ENCODE measurements at places on chromosomes 12 and 14. TPM values are rescaled to one million over a fixed set of nuclear protein-coding genes. Genes with fewer than 3 reads are reported as not detected.

Gene SENP1
- 19.4 TPM for total RNA-seq

- DNase-seq = no peak
- H3K4me3 ChIP-seq = no peak overlapping the region
- no peaks in the 10 kb centered on the region for H3K36me3 ChIP-seq
- H3K27ac ChIP-seq = no peak overlapping the region
- peaks cover 6% of the 10 kb centered on the region for H3K27me3 ChIP-seq
- peaks cover 1% of the 10 kb centered on the region for H3K4me1 ChIP-seq
These were observed 5.3 kb downstream of the STYK1 start for GRCh38 chr12:10668526-10668925.

Gene LYZ
- 0.21 TPM for total RNA-seq

Gene MMP19
- 14.3 TPM for total RNA-seq

DNA sequence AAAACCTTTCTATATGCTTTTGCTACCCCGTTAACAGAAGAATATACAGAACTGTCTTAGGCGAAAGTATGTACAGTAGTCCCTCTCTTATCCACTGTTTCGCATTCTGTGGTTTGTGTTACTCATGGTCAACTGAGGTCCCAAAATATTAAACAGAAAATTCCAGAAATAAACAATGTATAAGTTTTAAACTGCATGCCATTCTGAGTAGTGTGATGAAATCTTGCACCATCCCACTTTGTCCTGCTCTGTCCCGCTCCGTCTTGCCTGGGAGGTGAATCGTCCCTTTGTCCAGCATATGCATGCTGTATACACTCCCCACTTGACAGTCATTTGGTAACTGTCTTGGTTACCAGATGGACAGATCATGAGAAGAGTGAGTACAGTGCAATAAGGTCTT is 70.1 kb upstream of the STRN3 start:
- no peaks in the 10 kb centered on the region for H3K27me3 ChIP-seq
- no peak overlapping the region for H3K4me3 ChIP-seq
- H3K36me3 ChIP-seq = peaks cover 34% of the 10 kb centered on the region
- no peak for DNase-seq
- H3K4me1 ChIP-seq = peaks cover 7% of the 10 kb centered on the region
- H3K27ac ChIP-seq = no peak overlapping the region

GRCh38 chr14:29710015-29710414 is 217.6 kb downstream of the PRKD1 start:
- H3K27me3 ChIP-seq = no peaks in the 10 kb centered on the region
- H3K4me1 ChIP-seq = no peaks in the 10 kb centered on the region
- no peak for DNase-seq
- no peak overlapping the region for H3K27ac ChIP-seq
- H3K4me3 ChIP-seq = no peak overlapping the region
- no peaks in the 10 kb centered on the region for H3K36me3 ChIP-seq

Gene SLCO1A2
- 3.8 TPM for total RNA-seq

DNA sequence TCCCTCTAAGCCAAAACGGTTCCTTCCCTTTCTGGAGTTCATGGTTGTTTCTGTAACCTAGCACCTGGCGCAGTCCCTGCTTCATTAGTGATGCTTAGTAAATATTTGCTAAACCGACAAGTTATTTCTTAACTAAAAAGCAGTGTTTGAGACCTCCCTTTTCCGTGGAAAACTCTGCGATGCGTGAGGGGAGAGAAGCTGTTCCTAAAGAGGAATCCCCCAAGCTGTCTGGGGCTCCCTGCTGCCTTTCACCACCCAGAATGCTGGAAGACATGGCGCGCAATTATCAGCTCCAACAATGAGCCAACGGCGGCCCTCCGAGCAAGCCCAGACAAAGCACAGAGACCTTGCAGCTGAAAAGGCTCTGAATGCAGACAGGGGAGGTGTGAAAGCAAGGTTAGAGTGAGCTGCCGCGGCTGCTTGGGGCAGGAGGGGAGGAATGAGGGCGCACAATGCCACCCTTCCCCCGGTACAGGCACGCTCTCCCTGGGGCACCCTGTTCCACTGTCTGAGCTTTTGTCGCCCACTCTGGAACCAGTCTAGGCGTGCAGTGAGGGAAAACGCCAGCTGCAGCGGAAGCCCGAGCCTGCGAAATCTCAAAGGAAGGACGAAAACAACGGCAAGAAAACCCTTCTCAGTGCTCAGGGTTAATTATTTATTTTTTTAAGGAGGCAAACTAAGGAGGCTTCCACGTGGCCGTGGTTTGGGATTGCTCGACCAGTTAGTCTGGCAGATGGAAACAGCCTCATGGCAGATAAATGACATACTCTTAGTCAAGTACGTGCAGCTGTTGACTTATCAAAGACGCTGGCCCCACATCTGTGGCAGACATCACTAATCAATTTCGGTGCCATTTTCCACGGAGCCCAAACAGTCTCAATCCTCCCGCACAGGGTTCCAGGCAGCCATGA is 66.3 kb downstream of the RBM19 start:
- H3K27me3 ChIP-seq = no peaks in the 10 kb centered on the region
- no peak for DNase-seq
- no peaks in the 10 kb centered on the region for H3K4me1 ChIP-seq
- H3K36me3 ChIP-seq = peaks cover 3% of the 10 kb centered on the region

DNA sequence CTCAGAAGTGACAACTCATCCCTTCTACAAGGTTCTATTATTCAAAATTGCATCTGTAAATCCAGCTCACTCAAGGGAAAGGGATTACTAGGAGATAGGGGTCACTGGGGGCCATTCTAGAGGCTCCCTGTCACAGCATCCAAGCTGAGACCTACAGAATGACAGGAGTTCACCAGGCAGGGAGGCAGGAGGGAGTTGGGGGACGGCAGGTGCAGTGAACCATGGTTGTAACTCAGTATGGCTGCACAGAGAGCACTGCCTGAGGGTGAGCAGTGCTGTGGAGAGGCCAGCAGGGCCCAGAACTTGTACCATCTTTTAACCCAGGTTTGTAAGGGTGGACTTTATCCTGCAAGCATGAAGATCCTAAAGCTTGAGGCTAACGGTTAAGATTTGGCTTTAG is 37.9 kb upstream of the SINHCAF start:
- peaks cover 14% of the 10 kb centered on the region for H3K4me1 ChIP-seq
- DNase-seq = no peak
- H3K27ac ChIP-seq = no peak overlapping the region
- peaks cover under 1% of the 10 kb centered on the region for H3K27me3 ChIP-seq

GRCh38 chr12:2417481-2418160 is 364.8 kb downstream of the CACNA1C start:
- DNase-seq = no peak
- peaks cover 27% of the 10 kb centered on the region for H3K4me1 ChIP-seq
- H3K4me3 ChIP-seq = no peak overlapping the region
- H3K27me3 ChIP-seq = no peaks in the 10 kb centered on the region
- peaks cover 14% of the 10 kb centered on the region for H3K36me3 ChIP-seq
- no peak overlapping the region for H3K27ac ChIP-seq

- peaks cover 9% of the 10 kb centered on the region for H3K36me3 ChIP-seq
- H3K27me3 ChIP-seq = no peaks in the 10 kb centered on the region
- H3K4me3 ChIP-seq = no peak overlapping the region
- no peaks in the 10 kb centered on the region for H3K4me1 ChIP-seq
- H3K27ac ChIP-seq = no peak overlapping the region
These were observed 19.1 kb downstream of the RPAP3 start for GRCh38 chr12:47686645-47687240.

Gene ARMH4
- 16.7 TPM for total RNA-seq

DNA sequence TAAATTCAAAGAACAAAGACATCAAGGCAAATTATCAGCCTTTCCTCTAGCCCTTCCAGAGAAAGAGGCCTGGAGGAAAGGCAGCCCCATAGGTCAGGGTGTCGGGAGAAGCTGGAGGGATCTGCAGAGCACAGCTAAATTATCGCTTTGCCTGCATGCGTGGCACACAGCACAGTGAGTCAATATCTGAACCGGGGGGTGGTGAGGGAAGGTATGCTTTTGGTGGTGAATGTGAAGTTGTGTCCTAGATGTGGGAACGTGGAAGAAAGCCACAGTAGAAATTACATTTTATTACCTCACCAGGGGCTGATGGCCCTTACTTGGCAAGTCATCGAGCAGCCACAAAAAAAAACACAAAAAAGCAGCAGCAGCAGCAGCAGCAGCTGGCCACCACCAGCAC is 243.2 kb downstream of the EGLN3 start:
- H3K4me1 ChIP-seq = peaks cover 10% of the 10 kb centered on the region
- no peak for DNase-seq
- H3K36me3 ChIP-seq = no peaks in the 10 kb centered on the region
- no peaks in the 10 kb centered on the region for H3K27me3 ChIP-seq
- H3K27ac ChIP-seq = no peak overlapping the region
- H3K4me3 ChIP-seq = no peak overlapping the region

- no peaks in the 10 kb centered on the region for H3K4me1 ChIP-seq
- H3K36me3 ChIP-seq = no peaks in the 10 kb centered on the region
- peak overlapping the region; percentile 29 for H3K4me3 ChIP-seq
- H3K27ac ChIP-seq = no peak overlapping the region
These were observed 57.5 kb downstream of the CALM1 start for GRCh38 chr14:90454041-90455000.

- H3K36me3 ChIP-seq = no peaks in the 10 kb centered on the region
- DNase-seq = no peak
- H3K27ac ChIP-seq = peak overlapping the region; percentile 33
These were observed 64.8 kb downstream of the DENND5B start for GRCh38 chr12:31526158-31526546.

GRCh38 chr14:99359906-99360305 is 87.9 kb upstream of the BCL11B start:
- no peak overlapping the region for H3K4me3 ChIP-seq
- H3K36me3 ChIP-seq = no peaks in the 10 kb centered on the region
- H3K27me3 ChIP-seq = no peaks in the 10 kb centered on the region
- DNase-seq = no peak

- DNase-seq = no peak
- H3K27me3 ChIP-seq = no peaks in the 10 kb centered on the region
- no peak overlapping the region for H3K27ac ChIP-seq
- no peaks in the 10 kb centered on the region for H3K4me1 ChIP-seq
- H3K36me3 ChIP-seq = no peaks in the 10 kb centered on the region
These were observed 590.0 kb downstream of the BCL11B start for GRCh38 chr14:98682033-98682432.

GRCh38 chr12:3230758-3231375 is 153.7 kb downstream of the TSPAN9 start:
- H3K27ac ChIP-seq = peak overlapping the region; percentile 60
- DNase-seq = no peak
- H3K4me3 ChIP-seq = no peak overlapping the region
- peaks cover 56% of the 10 kb centered on the region for H3K4me1 ChIP-seq

GRCh38 chr12:107277855-107278254 is 184.5 kb upstream of the CRY1 start:
- H3K27ac ChIP-seq = no peak overlapping the region
- H3K36me3 ChIP-seq = no peaks in the 10 kb centered on the region
- DNase-seq = no peak
- H3K27me3 ChIP-seq = peaks cover 2% of the 10 kb centered on the region
- peaks cover 2% of the 10 kb centered on the region for H3K4me1 ChIP-seq

Gene LMNTD1
- not detected for total RNA-seq

Gene SYT10
- total RNA-seq = not detected

DNA sequence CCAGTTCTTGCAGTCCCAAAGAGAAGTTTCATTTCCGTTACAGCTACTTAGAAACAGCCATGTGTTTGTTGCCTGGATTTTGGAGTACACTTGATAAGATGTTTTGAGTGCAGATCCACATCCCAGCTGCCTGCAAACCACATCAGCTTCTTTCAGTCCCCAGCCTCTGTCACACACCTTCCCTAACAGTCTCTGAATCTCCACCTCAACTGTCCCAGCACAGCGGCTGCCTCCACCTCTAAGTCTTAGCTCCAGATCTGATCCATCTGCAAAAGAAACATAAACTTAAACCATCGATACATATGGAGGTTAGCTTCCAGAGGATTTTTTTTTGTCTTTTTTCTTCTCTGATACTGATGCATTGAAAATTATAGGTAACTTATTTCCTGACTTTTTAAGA is 8.4 kb downstream of the CD163 start:
- peaks cover 9% of the 10 kb centered on the region for H3K4me1 ChIP-seq
- no peak overlapping the region for H3K4me3 ChIP-seq
- no peaks in the 10 kb centered on the region for H3K36me3 ChIP-seq
- no peak for DNase-seq

DNA sequence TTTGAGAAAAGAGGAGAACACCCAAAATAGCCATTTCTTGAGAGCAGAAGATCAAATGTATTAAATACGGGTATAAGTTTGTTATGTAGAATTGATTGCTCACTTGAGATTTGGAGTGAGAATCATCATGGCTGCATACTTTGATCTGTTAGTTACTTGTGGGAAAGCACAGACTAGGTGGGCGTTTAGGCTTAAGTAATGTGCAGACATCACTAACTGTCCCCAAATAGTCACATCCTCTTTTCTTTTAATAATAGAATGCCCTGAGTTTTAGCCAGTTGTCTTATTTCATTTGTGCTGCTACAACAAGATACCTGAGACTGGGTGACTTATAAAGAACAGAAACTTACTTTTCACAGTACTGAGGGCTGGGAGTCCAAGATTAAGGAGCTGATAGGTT is 14.3 kb upstream of the GTF2A1 start:
- no peak overlapping the region for H3K4me3 ChIP-seq
- DNase-seq = no peak
- peaks cover 9% of the 10 kb centered on the region for H3K4me1 ChIP-seq
- peaks cover 21% of the 10 kb centered on the region for H3K27me3 ChIP-seq
- H3K27ac ChIP-seq = no peak overlapping the region

GRCh38 chr12:93851257-93851671 is 174.1 kb downstream of the CRADD start:
- H3K27me3 ChIP-seq = no peaks in the 10 kb centered on the region
- H3K4me3 ChIP-seq = no peak overlapping the region
- peaks cover 9% of the 10 kb centered on the region for H3K4me1 ChIP-seq
- no peak overlapping the region for H3K27ac ChIP-seq
- H3K36me3 ChIP-seq = peaks cover 4% of the 10 kb centered on the region

Gene TAS2R30
- total RNA-seq = 3.4 TPM

GRCh38 chr12:25433024-25433423 is 120.1 kb downstream of the LMNTD1 start:
- no peaks in the 10 kb centered on the region for H3K36me3 ChIP-seq
- no peak for DNase-seq
- no peak overlapping the region for H3K27ac ChIP-seq

Gene TOMM20L
- total RNA-seq = not detected

GRCh38 chr12:69792533-69792932 is 32.5 kb upstream of the MYRFL start:
- H3K36me3 ChIP-seq = peaks cover 36% of the 10 kb centered on the region
- no peak overlapping the region for H3K4me3 ChIP-seq
- no peaks in the 10 kb centered on the region for H3K27me3 ChIP-seq
- no peak for DNase-seq
- H3K27ac ChIP-seq = no peak overlapping the region
- no peaks in the 10 kb centered on the region for H3K4me1 ChIP-seq

Measured in osteocyte (in vitro differentiated cells).